ENCODE measurements at places on chromosomes 2 and 18.

- DNase-seq = no peak
Observed at GRCh38 chr2:101113441-101114267, 37.5 kb downstream of the TBC1D8 start.

DNA sequence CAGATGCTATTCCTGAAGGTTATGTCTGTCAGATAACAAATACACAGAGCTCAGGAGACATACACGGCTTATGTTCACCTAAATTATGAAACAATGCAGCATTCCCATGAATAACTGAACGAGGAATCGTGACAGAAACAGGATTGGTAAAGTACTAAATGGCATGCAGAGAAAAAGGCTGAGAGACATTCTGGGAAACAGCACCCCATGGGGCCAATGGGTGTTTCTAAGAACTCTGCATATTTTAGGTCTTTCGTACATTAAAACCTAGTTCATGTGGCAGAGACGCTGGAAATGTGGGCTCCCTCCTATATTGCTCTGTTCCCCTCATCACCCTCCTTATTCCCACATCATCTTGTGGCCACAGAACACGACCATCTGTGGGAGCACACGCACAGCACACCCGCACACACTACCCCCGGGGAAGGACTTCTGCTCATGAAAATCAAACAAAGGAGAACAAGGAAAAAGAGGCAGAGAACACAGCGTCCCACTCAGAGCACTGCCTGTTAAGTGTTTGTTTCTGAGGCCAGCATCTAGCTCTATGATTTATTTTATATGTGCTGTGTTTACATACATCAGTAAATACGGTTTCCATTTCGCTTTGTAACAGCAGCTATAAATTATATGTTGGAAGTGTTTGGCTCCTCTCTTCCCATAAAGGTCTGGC, 143.6 kb downstream of the AFF3 start:
- DNase-seq = no peak

DNA sequence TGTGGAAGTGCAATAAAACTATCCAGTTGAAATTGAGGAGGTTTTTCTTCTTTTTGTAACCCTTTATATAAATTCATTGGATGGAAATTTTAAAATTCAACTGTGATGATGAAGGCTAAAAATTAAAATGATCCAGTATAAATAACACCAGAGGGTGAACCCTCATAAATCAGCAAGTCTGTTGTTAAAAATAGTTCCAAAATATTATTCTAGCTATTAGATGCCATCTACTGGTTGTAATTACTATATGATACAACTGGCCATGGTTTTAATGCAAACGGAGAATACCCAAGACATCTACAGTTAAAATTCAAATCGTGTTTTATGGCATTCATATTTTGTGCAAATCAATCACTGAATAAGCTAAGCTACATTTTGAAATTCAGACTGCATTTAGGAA, 53.8 kb downstream of the TMEM200C start:
- DNase-seq = no peak

GRCh38 chr2:42072349-42073118, 24.7 kb downstream of the PKDCC start:
- no peak for DNase-seq

DNA sequence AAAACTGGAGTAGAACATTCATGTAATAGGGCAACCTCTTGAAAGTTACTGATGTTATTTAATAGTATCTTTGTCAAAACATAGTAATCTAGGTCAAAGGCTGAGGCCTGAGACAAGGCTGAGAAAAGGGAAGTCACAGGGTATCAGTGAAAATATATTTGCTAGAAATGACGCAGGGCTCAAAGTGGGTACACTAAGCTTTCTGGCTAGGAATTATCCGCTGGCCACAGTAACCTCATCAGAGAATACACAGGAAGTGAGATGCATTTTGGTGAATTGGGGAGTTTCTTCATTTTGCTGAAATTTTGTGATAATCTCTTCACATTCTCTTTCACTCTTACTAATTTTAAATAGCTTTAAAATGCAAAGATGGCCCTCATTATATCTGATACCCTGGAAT, 206.8 kb downstream of the OTX1 start:
- DNase-seq = no peak

DNA sequence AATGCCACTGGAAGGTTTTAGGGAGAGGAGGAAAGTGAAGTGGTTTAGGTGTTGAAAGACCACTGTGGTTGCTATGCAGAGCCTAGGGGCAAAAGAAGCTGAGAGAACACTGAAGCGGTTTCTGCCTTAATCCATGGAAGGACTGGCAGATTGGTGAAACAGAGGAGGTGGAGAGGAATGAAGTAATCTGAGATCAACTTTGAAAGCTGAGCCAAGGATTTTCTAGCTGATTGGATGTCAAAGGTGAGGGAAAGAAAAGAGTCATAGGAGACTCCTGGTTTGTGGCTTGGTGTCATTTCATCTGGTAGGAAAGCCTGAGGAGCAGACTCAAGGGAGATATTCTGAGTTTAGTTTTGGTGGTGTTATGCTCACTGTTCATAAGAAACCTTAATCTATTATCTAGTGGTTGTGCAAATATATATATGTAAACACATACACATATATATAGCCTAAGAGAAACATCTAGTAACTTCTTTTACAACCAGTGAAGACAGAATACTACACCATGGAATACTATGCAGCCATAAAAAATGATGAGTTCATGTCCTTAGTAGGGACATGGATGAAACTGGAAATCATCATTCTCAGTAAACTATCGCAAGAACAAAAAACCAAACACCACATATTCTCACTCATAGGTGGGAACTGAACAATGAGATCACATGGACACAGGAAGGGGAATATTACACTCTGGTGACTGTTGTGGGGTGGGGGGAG, 134.1 kb upstream of the CREB1 start:
- DNase-seq = no peak

- no peak for DNase-seq
Observed at GRCh38 chr2:215881582-215881981, 131.8 kb downstream of the MREG start.

DNA sequence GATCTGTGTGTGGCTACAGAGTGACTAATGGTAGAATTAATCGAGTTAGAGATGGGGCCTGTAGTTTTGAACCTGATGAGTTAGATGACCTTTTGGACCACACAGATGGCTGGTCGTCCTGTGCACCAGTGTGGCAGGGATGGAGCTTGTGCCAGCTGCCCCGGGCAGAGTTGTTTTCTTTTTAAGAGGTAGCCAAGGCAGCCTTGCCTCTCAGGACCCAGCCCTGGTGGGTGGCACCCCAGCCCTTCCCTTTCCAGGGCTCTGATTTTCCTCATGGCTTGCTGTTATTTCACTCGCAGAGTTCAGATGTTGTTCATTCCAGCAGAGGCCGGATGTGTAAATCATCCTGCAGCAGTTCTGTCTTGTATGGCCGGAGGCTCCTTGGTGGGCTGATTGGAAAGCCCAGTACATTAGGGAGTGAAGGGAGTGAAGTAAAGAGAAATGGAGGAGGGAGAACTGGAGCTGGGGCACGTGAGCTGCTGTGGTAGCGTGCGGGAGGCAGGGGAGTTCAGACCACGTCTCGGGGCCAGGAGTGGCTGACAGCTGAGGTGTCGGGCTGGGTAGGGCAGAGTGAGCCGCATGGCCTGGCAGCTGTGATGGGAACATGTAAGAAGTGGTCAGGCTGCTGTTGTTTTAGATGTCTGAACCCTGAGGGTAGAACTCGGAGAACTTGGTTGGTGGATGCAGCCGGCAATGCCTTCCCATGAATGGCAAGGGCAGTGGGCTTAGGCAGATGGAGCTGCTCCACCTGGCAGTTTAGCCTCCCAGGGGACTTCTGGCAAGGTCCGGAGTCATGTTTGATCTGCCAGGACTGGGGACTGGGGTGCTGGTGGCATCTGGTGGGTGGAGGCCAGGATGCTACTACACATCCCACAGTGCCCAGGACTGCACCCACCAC, 28.8 kb downstream of the ASAP2 start:
- no peak for DNase-seq

- no peak for DNase-seq
Observed at GRCh38 chr2:205117125-205117524, 565.2 kb upstream of the NRP2 start.

DNA sequence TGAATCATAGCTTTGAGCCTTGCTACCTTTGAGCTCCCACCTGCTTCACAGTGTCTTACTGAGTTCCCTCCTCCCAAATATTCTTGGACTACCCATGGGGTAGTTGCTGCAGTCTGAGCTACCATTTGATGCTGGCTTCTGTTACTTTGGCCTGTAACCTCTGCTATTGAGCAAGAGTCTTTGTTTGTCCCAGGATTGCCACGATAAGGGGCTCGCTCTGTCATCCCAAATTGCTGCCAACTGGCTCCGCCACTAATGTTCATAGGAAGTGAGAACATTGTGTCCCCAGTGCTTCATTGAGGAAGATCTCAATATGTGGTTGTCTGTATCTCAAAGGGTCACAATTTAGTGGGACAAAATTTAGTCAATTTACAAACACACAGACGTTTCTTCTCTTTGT, 103.8 kb downstream of the TRIM43 start:
- DNase-seq = no peak

GRCh38 chr2:159506202-159506601, 110.1 kb downstream of the BAZ2B start:
- no peak for DNase-seq

DNA sequence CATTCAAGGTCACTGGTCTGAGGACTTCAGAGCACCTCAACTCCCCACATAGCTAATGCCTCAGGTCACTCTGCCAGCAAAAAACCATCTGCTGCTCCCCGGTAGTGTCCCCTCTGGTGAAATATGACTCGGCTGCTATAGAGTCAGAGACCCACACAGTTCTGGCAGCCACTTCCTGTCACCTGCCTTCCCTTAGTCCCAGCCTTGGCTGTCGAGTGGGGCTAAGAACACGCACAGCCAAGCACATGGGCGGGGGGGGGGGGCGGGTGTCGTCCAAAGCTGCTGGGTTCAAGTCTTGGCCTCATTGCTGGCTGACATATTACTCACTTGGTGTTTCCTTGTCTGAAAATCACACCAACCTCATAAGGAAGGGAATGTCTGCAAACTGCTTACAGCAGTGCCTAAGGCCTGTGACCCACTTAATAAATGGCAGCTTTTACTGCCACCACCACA, 37.5 kb downstream of the POLR1A start:
- DNase-seq = peak; percentile 25

GRCh38 chr18:54774423-54774822, 53.9 kb upstream of the RAB27B start:
- DNase-seq = no peak
